ENCODE measurements at places on chromosomes 16 and 17.

DNA sequence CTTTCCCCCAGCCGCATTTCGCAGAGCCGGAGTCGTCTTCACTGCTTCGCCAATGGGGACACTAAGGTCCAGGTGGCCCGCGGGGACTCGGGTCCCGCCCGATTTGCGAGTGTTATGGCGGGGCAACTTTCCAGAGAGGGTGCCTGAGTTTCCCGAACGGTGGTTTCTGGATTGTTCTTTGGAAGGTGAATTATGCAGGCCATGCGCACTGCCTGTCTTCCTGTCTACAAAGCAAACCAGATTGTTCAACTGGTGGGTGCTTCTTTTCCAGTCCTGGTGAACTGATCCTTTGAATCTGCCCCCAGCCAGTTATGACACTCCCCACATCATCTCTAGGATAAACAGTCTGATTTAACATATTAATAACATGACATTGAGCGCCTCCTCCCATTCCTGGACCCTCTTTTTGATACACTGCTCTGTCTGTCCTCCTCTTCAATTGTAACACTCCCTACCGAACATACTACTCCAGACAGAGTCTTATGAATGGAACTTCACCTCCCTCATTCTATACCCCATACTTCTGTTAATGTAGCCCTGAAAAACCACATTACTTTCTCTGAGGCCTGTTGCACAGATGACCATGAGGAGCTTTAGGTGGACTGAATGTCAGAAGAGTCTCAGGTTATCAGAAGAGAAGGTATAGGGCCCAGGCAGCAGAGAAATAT, 159.0 kb downstream of the RAB11FIP4 start:
- no peak for DNase-seq

GRCh38 chr17:17093764-17094163, 51.5 kb downstream of the MPRIP start:
- DNase-seq = no peak

GRCh38 chr17:45581860-45582259, 91.3 kb upstream of the PLEKHM1 start:
- DNase-seq = no peak

GRCh38 chr17:8153957-8154607, 1.9 kb upstream of the PER1 start:
- DNase-seq = peak; percentile 87

GRCh38 chr16:73058221-73058615, 10.3 kb upstream of the ZFHX3 start:
- DNase-seq = peak; percentile 9

- peak; percentile 87 for DNase-seq
Observed at GRCh38 chr17:77404812-77405581, 264.2 kb downstream of the SEC14L1 start.

GRCh38 chr16:1014221-1014620, 32.7 kb downstream of the SOX8 start:
- DNase-seq = no peak

- no peak for DNase-seq
Observed at GRCh38 chr17:1985686-1986085, 39.4 kb downstream of the RTN4RL1 start.

DNA sequence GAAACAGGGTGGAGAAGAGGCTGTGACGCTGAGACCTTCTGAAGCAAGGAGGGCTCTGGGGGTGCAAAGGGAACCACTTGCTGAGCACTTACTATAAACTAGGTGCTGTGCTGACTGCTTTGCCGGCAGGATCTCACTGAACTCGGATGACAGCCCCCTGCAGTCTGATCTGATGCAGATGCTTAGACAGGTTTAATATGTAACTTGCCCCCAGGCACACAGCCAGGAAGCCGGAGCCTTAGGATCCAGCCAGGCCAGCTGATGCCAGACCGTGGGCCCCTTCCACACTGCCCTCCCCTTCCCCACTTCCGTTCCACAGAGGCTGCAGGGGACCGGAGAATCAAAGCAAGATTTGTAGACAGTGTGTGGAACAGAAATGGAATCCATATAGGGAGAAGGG, 23.1 kb downstream of the SPACA3 start:
- no peak for DNase-seq

- DNase-seq = no peak
Observed at GRCh38 chr16:73288520-73288919, 240.6 kb upstream of the ZFHX3 start.

- no peak for DNase-seq
Observed at GRCh38 chr16:26155221-26155620, 463.5 kb downstream of the HS3ST4 start.

DNA sequence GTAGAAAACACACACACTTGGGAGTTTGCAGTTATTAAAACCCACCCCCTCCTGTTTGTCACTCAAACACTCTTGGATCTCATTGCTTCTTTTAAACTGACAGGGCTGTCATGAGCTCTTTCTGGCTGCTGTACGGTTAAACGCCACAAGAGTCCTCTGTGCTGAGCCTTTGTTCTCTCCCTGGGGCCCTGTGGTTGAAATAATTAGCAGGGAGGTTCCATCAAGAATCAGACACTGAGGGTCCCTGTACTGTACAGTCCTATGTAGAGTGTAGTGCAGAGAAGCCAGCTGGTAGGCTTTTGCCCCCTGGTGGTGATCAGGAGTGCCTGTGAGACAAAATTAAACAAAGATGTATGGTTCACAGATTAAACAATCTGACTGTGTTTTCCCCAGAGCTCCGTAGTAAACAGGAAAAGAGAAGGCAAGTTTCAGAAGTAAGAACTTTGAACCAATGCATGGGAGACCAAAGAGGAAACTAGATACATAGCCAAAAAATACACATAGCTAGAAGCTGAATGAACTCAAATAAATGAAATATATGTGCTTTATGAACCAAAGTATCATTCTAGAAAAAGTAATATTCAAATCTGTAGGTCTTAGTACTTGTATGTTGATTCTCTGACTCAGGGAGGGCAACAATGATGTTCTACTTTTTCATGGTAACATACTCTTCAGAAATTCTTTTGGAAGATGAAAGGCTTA, 1.4 kb upstream of the SSH2 start:
- DNase-seq = peak; percentile 62

DNA sequence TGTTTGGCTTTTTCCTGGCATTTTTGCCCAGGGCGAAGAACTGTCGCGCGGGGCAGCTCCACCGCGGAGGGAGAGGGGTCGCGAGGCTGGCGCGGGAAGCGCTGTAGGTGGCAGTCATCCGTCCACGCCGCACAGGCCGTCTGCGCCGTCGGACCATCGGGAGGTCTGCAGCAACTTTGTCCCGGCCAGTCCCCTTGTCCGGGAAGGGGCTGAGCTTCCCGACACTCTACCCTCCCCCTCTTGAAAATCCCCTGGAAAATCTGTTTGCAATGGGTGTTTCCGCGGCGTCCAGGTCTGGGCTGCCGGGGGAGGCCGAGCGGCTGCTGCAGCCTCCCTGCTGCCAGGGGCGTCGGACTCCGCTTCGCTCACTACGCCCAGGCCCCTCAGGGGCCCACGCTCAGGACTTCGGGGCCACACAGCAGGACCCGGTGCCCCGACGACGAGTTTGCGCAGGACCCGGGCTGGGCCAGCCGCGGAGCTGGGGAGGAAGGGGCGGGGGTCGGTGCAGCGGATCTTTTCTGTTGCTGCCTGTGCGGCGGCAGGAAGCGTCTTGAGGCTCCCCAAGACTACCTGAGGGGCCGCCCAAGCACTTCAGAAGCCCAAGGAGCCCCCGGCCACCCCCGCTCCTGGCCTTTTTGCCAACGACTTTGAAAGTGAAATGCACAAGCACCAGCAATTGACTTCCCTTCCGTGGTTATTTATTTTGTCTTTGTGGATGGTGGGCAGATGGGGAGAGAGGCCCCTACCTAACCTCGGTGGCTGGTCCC, 2.3 kb upstream of the CBX4 start:
- DNase-seq = peak; percentile 22

- DNase-seq = no peak
Observed at GRCh38 chr16:24634919-24635318, 94.5 kb upstream of the TNRC6A start.

GRCh38 chr17:57537524-57538410, 207.3 kb downstream of the CCDC182 start:
- DNase-seq = no peak

- DNase-seq = no peak
Observed at GRCh38 chr16:2040041-2040786, 7.4 kb downstream of the NTHL1 start.

- no peak for DNase-seq
Observed at GRCh38 chr17:39116224-39116623, 35.2 kb downstream of the PLXDC1 start.

DNA sequence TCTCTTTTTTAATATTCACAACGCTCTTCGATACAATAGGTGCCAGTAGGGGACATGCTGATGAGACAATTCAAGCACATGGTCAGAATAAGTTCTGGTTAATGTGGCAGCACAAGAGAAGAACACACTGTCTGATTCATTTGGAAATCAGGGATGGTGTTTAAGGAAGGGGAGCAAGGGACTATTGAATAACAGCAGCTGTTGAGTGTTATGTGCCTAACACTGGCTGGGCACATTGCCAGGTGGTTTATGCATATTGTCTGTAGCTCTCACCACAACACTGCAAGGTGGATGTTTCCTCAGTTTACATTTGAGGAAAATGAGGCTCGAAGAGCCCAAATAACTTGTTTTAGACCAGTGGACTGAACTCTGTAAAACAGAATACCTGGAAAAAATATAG, 44.2 kb downstream of the LYRM9 start:
- DNase-seq = no peak

- no peak for DNase-seq
Observed at GRCh38 chr17:77101521-77102410, 39.0 kb upstream of the SEC14L1 start.

GRCh38 chr16:11563493-11564040, 23.2 kb downstream of the LITAF start:
- DNase-seq = no peak

- DNase-seq = peak; percentile 65
Observed at GRCh38 chr17:58335779-58336455, 7.3 kb upstream of the TSPOAP1 start.

DNA sequence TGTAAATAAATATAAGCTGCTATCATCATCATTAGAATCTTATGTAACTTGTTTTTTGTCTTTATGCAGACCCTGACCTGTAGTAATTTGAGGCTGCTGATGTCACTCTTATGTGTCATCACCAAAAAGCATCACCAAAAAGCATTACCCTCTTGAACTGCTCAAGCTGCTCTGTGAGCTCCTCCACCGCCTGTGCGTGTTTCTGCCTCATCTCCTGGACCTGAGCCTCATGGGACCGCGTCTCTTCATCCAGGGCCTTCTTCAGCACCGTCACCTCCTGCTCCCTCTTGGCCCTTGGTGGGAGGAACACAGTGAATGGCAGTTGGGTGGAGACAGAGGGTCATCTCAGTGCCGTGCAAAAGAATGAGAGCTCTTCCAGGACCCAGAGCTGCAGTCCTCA, 82.4 kb downstream of the NDE1 start:
- DNase-seq = no peak

GRCh38 chr16:19068237-19068815, 912 bp downstream of the COQ7 start:
- no peak for DNase-seq

DNA sequence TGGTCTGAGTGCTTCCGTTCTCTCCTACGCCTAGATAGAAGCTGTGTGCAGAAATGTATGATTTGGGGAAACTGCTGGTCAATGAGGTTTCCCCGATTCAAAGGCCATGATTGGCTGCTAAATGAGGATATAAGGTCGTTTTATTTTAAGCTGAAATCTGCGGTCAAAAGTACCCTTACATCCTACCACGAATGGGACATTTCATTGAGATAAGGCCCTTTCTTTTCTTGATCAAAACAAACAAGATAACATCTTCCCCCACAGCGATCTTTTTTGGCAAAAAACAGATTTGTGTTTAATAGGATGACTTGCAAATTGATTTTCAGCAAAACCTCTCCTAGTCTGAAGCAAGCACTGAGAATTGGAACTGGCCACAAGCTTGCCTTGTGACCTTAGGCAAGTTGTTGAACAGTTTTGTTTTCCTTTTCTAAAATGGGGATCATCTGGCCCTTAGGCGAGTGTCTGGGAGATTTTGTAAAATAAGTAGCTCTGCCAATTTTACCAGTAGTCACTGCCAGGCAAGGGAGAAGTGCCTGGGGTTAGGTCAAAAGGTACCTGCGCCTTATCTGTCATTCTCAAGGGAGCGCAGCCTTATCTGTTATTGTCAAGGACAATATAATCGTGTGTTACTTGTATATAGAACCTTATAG, 635 bp downstream of the SCPEP1 start:
- no peak for DNase-seq

GRCh38 chr17:71872843-71873485, 247.9 kb upstream of the SOX9 start:
- DNase-seq = no peak

DNA sequence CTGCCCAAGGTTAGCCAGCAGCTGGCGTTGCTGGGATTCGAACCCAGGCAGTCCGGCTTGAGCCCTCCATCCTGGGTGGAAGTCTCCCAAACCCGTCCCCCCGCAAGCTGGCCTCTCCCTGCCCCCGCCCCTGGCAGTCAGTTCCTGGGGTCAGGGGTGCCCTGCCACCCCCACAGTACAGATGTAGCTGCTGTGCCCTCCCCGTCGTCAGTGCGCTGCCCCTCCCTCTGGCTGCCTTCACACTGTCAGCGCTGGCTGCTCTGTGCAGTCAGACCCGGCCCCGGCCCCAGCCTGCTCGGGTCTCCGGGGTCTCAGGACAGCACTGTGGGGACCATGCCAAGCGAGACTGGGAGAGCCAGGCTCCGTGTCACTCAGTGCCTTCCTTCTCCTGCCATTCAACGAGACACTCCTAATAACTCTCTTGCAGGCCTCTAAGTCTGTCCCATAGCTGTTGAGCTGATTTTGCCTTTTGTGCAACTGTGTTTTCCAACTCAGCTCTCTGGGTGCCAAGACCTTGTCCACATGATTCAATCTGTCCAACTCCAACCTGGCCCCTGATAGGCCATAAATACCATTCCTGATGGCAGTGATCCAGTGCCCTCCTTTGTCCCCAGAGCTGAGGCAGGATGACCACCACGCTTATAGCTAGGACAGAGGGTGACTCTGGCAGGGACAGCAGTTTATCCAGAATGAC, 55.5 kb upstream of the IL34 start:
- DNase-seq = no peak

DNA sequence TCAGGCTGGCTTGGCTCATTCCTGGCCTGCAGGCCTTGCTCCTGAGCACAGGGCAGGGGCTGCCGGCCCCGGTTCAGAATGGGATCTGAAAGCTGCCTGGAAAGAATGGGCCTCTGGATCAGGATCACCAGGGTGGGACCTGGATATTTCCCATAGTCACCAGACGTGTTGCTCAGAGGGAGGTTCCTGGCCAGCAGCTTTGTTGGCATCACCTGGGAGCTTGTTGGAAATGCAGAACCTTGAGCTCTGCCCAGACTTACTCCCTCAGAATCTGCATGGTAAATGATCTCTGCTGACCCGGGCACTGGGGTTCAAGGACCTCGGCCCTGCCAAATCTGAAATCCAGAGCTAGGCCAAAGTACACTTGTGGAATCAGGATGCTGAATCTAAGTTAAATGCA, 29.5 kb upstream of the MED9 start:
- no peak for DNase-seq

GRCh38 chr17:34755981-34756636, 176.7 kb downstream of the TMEM132E start:
- no peak for DNase-seq

GRCh38 chr17:9874722-9875121, 30.3 kb downstream of the RCVRN start:
- DNase-seq = no peak

Measured in activated naive CD4-positive, alpha-beta T cell treated with Interleukin-2 at 50 U/mL for 16 hours (primary cell).